ENCODE measurements at places on chromosomes 12 and 14.

DNA sequence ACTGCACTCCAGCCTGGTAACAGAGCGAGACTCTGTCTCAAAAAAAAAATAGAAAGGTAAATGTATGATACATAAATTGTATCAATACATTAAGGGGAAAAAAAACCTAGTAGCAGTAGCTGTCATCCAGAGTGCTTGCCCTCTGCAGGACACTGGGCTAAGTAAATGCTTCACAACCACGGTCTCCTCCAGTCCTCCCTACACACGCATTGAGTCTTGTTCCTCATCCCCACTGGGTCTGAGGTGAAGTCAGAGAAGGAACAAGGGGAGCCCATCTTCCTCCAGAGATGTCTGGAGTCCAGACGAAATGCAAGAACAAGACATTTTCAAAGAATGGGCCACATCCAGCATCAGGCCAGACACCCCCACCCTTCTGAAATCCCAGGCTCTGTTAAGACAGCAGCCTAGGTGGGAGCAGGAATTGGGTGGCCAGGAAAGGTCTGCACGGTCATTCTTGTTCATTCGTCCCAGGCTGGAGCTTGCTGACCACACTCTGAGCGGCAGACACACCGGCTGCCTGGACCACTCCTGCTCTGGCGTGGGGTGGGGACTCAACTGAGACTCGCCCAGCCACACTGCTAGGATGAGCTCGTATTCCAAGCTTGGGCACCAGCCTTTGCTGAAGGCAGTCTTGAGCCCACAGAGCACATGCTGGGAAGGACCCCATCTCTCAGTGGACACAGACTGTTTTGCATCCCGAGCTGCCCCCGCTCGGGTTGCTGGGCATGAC, 45.5 kb downstream of the CHGA start:
- DNase-seq = no peak

DNA sequence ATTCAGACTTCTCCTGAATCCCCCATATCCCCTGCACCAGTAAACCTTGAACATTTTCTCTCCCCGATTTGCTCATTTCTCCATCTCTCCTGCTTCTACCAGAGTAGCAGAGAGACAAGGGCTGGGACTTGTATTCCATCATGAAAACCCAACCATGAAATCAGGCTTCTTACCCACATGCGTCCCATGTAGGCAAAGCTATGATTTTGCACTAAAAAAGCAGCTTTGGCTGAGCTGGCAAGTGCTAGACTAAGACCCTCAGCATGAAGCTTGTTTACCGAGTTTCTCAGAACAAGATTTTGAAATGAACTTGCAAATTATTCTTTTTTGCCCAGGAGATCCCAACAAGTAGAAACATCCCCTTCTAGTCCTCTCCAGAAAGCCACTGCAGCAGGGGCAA, 80.3 kb upstream of the RFLNA start:
- DNase-seq = no peak

DNA sequence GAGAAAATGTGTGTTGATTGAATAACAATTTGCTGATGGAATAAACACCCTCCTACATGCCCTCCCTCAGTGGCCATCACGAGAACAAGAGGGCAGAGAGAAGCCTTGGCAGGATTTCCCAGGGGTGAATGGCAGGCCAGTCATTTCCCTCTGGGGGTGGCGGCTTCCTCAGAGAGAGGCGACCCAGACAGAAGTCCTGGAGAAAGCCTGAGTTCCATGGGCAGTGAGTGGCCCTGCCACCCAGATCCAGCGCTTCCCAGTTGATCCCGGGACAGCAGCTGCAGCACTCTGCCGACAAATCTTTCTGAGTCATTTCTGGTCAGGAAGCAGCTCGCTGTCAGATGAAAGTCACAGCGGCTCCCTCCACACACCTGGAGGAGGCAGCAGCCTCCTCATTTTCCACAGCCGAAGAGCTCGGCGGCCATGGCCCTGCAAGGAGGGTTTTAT, 123.0 kb downstream of the SCARB1 start:
- no peak for DNase-seq

- no peak for DNase-seq
Observed at GRCh38 chr12:9694241-9694640, 24.7 kb downstream of the CLEC2D start.

- DNase-seq = no peak
Observed at GRCh38 chr12:32183650-32184049, 77.0 kb downstream of the BICD1 start.

DNA sequence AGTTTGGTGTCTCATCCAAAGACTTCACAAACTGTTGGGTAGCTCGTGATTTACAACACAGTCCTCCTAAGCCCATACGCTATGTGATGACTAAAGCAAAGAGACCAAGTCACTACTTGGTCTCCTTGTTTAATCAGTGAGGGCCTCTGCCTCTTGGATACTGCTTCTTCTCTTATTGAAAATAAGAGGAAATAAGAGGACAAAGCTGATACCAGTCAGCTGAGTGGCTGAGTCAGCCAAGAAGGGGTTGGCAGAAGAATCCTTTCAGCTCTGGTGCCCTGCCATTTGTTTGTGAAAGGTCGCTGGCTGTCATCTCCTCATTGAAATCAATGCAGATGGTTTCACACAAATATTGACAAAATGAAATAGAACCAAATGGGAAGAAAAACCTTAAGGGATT, 67.5 kb upstream of the SLC35F4 start:
- no peak for DNase-seq

DNA sequence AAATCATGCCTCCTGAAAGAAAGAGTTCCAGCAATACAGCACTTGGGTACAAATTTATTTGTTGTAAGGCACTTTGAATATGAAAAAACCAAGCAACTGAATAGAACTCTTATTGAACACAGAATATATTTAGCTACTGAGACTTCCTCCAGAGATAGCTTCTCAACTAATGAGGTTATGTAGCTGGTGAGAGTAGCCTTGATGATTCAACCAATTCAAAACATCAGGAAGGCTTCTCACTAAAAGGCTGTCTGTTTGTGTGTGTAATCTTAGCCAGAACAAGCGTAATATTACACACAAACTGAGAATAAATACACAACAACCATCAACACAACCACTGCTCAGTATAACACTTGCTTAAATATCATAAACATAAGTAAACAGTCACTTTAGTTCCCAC, 20.4 kb downstream of the EIF2B2 start:
- DNase-seq = no peak

GRCh38 chr14:67892466-67893100, 73.0 kb downstream of the RAD51B start:
- DNase-seq = no peak

- no peak for DNase-seq
Observed at GRCh38 chr12:3587402-3588013, 96.5 kb downstream of the PRMT8 start.

GRCh38 chr14:88321692-88322503, 1.2 kb downstream of the KCNK10 start:
- no peak for DNase-seq

- DNase-seq = no peak
Observed at GRCh38 chr12:121513464-121514183, 67.2 kb downstream of the KDM2B start.

GRCh38 chr12:96427269-96427729, 27.1 kb upstream of the CDK17 start:
- DNase-seq = no peak

- DNase-seq = no peak
Observed at GRCh38 chr12:61272441-61272840, 987.8 kb upstream of the USP15 start.

DNA sequence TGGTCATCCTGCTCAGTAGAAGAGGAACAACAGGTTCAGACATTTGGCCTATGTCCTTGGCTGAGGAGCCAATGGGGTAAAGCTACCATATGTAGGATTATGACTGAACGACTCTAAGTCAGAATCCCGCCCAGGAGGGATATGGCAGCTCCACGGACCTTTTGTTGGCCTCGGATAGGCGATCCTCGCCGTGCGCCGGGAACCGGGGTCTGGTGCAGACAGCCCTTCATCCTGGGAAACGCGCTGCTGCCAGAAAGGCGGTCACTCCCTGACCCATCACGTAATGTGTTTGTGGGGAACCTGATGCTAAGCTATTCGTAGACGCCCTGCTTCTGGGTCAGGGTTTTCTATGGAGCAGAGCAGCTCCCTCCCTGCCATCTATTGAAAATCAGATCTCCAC, 178.9 kb upstream of the ALG10B start:
- DNase-seq = no peak

DNA sequence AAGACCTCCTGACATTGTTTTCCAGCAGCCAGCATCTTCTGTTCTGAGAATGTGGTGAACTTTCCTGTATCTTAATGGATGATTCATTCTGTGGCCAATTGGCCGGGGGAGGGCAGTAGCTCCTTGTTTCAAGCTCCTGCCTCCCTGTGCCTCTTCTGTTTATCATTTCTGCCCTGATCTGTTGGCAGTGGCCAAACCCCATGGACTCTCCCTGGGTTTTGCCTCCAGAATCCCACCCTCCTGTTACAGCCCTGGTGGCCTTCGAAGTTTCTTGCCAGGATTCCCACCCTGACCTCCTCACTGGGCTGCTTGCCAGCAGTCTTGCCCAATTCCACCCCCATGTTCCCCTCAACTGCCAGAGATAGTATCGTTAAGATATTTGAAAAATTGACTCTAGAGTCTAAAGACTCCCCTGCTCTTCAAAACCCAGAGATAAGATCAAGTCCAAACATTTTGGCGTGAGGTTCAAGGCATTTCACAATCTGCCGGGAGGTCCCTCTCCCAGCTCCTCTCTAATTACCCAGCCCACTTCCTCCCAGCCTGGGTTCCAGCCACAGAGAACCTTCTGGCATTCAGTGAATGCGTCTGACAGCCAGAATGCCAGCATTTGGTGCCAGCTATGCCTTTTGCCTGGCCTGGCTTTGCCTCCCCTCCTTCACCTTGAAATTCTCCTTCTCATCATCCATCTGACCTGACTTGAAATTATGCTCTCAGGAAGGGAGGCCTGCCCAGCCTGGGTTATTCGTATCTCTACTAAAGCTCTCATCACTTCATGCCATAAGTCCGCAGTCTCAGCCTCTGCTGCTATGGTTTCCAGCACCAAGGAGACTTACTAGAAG, 37.7 kb upstream of the TXNRD1 start:
- DNase-seq = no peak

- no peak for DNase-seq
Observed at GRCh38 chr12:24025153-24025798, 75.8 kb upstream of the SOX5 start.

DNA sequence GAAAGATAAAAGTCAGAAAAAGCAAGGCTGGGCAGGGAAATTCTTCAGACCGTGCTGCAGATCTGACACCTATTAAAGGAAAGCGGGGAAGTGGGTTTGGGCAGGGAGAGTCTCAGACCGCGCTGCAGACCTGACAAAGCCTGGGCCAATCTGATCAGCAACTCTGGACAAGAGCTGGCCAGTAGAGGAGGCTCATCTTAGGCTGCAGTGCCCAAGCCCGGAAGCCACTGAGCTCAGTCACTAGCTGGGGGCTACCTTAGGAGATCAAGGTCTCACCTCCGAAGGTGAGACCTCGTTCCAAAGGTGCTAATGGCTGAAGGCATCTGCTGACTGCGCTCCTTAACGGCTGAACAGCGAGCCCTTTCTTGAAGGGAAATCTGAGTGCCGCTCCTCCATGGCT, 60.2 kb downstream of the SINHCAF start:
- no peak for DNase-seq

- no peak for DNase-seq
Observed at GRCh38 chr12:19036673-19037357, 92.7 kb upstream of the PLEKHA5 start.

DNA sequence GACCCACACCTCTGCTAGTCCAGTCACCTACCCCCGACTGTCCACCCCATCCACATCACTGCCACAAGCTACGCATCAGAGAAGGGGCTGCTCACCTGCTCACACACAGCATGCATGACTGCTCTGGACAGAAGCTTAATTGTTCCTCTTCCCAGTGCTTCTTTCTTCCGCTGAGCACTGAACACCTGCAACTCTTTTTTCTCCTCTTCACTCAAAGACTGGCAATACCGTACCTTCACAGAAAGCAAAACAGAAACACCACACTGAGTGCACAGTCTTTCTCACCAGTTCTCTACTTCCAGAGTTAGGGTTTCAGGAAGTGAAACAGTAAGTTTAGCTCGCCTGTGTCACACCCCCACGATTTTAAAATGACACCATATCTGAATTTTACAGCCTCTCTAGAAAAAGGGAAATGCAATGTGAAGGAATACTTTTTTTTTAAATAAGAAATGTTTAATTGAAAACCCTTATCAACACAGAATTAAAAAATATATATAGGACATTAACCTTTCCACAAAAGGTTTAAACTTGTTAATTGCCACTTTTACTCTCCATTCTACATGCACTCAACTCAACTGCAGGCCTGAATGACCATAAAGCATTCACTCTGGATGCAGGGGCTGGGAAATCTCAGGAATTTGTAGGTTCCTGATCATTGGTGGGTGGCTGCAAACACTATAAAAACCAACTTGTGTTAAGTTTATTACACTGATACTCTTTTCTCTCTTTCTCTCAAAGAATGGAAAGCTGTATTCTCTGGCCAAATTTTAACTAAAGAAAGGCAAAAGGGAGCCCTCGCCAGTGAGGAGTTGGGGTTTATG, 120.0 kb downstream of the PRICKLE1 start:
- no peak for DNase-seq

Measured in activated effector memory CD4-positive, alpha-beta T cell treated with Interleukin-2 at 50 U/mL for 16 hours (primary cell).